Stimulated activated CD4-positive, alpha-beta T cell treated with anti-CD3 and anti-CD28 coated beads, TNF-alpha, amount 100 ng/mL, for 48 hours (primary cell): ENCODE measurements at places on chromosomes 2 and 18.

DNA sequence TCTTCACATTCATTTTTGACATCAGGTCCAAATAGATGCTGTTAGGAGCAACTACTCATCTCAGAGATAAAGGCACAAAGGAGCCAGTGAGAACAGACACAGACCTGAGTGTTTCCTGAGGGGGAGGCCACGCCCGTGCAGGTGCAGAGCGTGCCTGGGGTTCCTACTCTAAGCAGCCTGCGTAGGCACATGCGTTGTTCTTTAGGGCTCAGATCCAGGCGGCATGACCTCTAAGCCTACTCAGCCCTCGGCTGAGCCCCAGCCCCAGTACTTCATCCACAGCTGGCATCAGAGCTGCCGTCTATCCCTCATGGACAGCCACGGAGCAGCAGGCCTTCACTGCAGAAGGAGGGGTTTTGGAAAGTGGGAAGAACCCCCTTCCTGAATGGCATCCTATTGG lies 54.9 kb upstream of the PXDN start:
- no peak for DNase-seq

DNA sequence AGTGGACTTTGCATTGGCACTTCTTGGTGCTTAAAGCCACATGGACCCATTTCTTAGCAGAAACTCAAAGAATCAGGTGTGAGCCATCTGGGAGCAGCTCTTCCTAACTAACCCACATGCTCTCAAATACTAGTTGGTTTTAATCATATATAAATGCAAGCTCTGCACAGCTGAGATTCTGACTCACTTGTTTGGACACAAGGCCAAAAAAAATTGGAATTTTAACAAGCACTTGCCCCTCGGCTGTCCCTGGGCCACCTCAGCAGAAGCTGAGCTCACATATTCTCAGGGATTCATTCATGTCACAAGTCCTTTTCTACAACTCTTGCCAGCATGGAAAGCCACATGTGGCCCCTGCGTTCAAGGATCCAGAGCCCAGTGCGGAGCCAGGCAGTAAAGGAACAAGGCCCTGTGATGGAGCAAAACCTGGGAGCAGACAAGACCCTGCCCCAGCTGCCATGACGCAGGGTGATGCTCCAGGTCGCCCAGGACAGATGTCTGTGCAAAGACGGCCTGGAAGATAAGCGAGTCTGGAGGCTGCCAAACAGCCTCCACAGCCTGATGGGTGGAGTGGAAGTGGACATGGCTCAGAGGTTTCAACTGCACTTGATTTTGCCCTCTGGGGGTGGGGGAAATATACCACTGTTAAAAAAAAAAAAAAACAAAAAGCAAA lies 266.5 kb downstream of the EIPR1 start:
- no peak for DNase-seq

DNA sequence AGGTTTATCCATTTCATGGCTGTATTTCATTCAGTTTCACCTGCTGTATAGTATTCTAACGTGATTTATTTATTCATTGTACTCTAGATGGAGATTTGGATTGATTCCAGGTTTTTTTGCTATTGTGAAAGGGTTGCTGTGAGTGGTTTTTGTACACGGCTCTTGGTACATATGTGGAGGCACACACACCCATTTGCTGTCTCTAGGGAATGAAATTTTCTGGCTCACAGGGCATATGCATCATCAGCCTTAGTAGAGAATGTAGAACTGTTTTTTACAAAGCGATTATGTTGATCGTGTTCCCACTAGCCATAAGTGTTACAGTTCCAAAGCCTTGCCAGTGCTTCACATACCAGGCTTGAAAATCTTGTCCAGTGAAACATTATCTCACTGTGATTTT lies 5.1 kb downstream of the SPTBN1 start:
- DNase-seq, result no peak

- DNase-seq, result no peak
These were observed 191.4 kb downstream of the SS18 start for GRCh38 chr18:25898965-25899364.

DNA sequence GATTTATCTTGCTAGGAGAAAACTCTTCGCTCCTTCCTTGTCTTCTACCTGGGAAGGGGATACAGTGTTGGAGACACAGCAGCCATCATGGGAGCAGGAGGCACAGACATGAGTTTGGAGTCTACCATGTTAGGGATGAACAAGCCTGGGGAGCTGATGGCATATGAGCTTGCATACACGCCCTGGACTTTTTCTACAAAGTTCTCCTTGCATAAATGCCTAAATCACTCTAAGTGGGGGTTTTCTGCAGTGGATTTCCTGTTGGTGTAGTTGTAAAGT lies 3.6 kb upstream of the HS1BP3 start:
- DNase-seq, result no peak

- no peak for DNase-seq
These were observed 1183.2 kb upstream of the ACVR2A start for GRCh38 chr2:146661473-146662096.

DNA sequence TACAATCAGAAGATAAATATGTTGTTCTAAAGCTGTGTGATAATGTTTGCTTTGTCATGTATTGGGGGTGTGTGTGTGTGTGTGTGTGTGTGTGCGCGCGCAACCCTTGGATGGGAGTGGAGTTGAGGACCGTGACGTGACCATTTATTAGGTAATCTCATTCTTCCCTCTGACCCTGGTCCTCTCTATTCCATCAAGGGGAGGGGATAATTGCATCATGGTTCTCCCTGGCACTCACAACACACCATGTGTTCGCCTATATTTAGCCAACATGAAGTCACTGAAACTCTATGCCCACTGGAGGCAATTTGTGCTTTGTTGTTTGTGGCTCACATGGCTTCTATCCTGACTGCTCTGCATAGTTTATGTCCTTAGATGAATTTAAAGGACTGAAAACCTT lies 79.8 kb upstream of the LRPPRC start:
- DNase-seq, result no peak

DNA sequence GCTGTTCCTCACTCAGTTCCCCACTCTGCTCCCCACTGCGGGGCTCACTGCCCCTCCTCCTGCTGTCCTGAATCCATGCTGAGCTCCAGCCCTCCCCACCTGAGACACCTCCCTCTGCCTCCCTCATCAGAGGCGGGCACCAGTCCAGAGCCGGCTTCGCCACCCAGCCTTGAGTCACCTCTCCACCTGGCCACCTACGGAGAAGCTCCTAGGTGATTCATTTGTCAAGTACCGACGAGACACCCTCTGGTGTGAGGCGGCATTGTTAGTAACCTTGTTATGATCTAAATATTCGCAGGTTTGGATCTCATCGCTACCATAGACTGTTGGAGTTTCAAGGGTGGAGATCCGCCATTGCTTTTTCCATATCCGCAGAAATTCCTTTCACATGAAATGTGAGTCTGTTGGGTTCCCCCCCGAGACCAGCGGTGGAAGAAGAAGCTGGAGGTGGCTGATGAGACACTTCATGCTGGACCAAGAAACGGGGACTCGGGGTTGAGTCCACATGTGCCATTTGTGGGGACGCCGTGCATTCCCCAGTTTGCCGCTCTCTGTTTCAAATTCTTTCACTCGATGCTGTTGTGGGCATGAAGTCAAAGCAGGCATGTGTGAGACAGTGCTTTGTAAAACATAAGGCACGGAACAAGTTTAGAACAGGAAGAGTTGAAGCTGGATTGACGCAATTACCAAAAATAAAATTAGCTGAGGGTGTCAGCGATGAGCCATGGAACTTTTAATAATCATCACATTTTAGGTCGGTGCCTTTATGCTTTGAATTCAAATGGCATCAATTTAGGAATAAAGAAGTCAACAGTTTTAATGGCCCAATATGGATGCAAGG lies 259.8 kb upstream of the HDAC4 start:
- DNase-seq, result no peak

DNA sequence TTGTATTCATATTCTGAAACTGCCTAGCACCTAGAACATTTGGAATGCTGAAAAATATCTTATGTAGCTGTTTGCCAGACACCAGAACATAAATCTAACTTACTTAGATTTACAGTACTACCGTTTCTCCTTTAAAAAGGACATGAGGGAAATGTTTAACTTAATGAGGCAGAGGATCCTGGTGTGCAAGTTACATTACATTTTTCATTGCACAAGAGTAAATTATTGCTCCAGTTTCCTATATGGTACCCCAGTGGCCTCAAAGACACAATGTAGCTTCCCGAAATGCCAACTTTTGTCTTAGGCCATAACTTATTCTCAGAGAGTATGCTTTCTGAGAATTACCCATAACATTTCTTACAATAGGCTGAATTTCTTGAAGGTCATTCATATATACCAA lies 105.5 kb upstream of the DTNA start:
- DNase-seq, result no peak

DNA sequence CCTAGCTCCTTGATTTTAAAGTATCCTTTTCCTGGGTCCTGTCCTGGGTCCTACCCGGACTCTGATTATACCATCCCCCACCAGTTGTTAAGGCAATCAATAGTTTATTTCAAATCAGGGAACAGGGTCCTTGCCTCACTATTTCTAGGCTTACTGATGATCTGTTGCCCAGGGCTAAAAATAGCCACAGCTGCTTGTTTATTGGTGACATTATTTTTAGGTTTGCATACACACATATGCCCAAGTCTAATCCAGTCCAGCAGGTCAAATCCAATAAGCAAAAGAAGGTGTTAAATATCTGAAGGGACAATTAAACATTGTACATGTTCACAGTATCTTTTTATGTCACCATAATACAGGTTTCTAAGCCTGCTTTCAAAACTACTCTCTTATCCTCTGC lies 66.0 kb downstream of the RAB10 start:
- DNase-seq, result no peak

GRCh38 chr2:32262105-32262504 lies 2.6 kb downstream of the NLRC4 start:
- no peak for DNase-seq

GRCh38 chr2:174158003-174158402 lies 90.3 kb downstream of the OLA1 start:
- DNase-seq, result no peak

DNA sequence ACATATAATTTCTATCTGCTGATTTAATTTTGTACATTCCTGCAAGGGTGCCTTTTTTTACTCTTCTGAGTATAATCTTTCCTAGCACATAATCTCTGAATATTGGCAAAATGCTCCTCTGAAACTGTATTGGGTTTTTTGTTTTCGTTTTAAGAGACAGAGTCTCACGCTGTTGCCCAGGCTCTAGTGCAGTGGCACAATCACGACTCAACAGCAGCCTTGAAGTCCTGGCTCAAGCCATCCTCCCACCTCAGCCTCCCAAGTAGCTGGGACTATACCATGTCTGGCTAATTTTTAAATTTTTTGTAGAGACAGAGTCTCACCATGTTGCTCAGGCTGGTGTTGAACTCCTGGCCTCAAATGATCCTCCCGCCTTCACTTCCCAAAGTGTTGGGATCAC lies 104.9 kb downstream of the SPTBN1 start:
- DNase-seq, result no peak

DNA sequence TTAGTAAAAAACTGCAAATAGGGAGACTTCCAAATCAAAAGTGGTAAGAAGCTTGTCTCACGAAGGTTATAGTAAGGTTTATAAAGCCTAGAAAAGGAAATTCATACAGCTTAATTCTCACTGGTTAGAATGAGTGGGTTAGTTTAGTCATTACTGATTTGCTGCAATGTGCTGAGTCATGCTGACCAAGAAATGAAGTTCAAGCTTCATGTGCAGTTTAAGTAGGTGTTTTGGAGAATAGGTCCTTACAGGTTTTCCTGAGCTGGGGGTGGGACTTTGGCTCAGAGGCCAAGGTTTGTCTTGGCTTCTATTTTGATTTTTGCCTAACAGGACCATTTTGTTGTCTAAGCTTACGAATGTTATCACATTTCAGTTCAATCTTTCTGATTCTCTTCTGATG lies 15.1 kb downstream of the CLIP4 start:
- DNase-seq, result no peak

- DNase-seq, result no peak
These were observed 1357.5 kb upstream of the CELF4 start for GRCh38 chr18:38923126-38923525.

DNA sequence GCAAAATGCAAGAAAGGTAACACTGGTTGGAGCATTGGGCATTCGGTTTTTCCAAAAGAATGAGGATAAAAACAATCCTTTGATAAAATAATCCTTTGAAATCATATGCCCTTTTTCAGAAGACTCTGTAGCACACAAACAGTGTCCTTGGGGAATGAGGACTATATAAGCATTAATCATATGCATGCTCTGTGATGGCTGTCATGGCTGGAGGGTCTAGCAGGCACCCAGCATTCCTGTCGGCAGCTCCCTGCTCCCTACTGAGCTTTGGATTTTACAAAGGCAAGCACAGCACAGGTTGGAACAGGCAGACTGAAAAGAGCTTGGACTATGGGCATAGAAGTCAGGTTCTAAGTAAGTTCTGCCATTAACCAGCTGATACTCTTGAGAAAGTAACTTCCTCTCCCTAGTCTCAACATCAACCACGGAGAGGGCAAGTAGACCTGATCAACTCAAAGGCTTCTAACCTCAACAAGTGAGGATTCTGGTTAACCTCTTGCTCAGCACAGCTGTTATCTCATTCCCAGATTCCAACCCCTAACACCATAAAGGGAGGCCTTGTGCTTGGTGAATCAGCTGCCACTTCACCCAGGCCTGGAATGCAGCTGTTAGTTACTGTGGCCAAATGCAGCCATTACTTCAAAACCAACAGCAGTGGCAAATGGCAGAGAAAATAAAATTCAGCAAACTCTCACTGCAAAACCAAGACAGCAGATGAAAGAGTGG lies 29.5 kb downstream of the GALNT14 start:
- DNase-seq, result no peak

DNA sequence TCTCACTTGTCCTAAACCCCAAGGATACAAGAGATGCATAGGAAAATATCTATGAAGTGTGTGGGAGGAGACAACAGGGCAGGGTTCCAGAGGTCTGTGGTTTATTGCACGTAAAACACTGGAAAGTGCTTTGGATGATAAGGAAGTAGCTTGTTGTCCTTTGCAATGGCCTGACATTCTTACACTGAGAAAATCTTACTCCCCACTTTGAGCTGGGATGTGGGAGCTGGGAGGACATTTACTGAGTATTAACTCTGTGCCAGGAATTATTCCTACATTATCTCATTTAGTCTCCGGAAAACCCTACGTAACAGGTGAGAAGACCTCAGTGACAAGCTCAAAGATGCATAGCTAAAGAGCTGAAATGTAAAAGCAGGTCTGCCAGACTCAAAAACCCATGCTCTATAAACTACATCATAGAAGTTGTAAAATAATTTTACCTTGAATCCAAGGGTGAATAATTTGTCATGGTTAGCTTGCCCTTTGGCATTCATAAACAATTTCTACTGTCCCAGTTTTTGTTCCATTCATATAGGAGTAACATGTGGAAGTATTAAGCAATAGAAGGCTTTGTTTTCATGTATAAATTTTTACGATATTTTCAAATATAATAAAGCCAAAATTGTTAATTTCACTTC lies 9.2 kb upstream of the GALNT3 start:
- DNase-seq, result no peak

DNA sequence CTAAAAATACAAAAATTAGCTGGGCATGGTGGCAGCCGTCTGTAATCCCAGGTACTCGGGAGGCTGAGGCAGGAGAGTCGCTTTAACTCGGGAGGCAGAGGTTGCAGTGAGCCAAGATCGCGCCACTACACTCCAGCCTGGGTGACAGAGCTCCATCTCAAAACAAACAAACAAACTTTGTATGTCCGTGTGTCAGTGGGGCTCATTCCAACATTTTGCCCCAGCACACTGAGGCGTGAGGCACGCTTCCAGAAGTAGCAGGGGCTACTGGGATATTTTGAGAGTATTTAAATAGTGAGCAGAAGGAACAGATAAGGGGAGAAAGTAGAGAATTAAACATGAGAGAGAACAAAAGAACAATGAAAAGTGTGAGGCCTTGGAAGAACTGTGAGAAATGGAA lies 83.3 kb upstream of the TANK start:
- DNase-seq, result no peak
